ENCODE measurements at places on chromosomes 16 and 17.

- no peak for DNase-seq
Measured at GRCh38 chr17:81906476-81907218, 4.6 kb downstream of the PCYT2 start.

- DNase-seq = no peak
Measured at GRCh38 chr17:12085076-12085949, 64.6 kb downstream of the MAP2K4 start.

- peak; percentile 66 for DNase-seq
Measured at GRCh38 chr16:52825892-52826291, 226.8 kb downstream of the CHD9NB start.

DNA sequence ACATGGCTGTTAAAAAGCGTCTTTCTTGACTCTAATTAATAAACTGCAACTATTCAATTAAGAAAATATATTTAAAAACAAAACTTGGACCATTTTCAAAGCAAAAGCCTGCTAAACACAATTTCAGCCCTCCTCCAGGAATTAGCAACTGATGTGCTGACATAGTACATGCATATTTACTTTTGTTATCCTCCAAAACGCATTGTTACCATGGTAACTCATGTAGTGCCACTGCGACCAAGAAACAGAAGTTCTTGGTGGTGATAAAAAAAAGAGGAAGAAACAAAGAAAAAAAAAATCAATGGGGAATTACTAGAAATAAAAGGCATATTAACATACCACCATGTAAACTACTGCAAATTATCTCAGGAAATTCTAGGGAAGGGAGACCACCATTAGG is 793.4 kb upstream of the CDH8 start:
- DNase-seq = no peak

- no peak for DNase-seq
Measured at GRCh38 chr17:80948019-80948975, 43.3 kb upstream of the CHMP6 start.

- DNase-seq = no peak
Measured at GRCh38 chr17:80315517-80316182, 55.0 kb downstream of the RNF213 start.

DNA sequence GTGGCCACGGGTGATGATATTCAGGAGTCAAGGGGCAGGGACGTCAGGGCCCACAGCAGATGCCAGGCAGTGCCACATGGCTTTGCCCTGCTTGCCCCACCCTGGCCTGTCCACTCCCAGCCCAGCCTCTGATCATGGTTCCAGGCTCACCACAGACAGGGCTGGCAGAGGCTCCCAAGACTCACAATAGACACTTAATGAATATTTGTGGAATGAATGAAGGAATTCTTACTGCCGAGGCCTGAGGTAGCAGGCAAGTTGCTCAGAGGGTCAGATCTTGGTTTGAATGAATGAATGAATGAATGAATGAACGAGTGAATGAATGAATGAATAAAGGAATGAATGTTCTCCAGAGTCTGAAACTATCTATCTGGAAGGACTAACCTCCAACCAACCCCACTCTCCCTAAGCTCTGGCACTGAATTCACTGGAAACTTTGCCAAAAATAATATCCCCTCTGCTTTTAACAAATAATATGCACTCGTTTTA is 60.9 kb downstream of the RAI1 start:
- no peak for DNase-seq

GRCh38 chr17:4109449-4109848 is 33.4 kb downstream of the ZZEF1 start:
- DNase-seq = no peak

DNA sequence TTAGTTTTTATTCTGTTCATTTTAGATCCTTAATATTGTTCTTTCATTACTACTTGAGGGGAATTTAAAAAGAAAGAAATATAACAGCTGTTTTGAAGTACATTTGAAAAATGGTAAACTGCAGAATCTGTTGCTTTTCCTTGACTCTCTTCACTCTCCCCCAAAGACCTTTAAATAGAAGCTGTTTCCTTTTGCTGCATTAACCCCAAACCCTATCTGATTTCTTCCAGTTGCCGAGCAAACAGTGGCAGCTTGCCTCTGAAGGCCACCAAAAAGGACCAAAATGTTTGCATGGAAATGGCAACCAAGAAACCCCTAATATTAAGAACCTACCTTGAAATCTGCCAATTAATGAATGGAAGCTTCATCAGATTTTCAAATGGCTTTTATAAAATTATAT is 37.1 kb downstream of the PRKCA start:
- no peak for DNase-seq

DNA sequence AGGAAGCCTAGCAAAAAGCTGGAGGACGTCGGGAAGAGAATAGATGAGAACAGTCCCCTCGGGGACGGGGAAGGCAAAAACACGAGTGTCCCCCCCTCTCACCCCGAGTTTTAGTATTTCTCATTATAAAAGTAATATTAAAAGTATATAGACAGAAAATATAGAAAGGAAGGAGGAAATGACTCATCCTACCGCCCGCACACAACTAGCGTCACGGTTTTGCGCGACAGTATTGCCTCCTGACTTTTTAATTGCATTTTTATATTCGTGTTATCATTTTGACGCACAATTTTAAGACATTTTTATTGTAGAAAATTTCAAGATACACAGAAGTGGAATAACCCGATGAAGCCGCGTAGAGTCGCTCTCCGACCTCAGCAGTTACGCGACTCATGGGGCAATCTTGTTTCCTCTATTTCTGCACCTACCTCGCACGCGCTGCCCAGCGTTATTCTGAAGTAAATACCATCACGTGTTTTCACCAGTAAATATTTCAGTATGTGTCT is 652 bp upstream of the SLC25A19 start:
- DNase-seq = no peak

GRCh38 chr17:69223809-69224208 is 4.8 kb downstream of the ABCA10 start:
- no peak for DNase-seq

- DNase-seq = no peak
Measured at GRCh38 chr17:47423406-47424295, 99.9 kb downstream of the EFCAB13 start.

DNA sequence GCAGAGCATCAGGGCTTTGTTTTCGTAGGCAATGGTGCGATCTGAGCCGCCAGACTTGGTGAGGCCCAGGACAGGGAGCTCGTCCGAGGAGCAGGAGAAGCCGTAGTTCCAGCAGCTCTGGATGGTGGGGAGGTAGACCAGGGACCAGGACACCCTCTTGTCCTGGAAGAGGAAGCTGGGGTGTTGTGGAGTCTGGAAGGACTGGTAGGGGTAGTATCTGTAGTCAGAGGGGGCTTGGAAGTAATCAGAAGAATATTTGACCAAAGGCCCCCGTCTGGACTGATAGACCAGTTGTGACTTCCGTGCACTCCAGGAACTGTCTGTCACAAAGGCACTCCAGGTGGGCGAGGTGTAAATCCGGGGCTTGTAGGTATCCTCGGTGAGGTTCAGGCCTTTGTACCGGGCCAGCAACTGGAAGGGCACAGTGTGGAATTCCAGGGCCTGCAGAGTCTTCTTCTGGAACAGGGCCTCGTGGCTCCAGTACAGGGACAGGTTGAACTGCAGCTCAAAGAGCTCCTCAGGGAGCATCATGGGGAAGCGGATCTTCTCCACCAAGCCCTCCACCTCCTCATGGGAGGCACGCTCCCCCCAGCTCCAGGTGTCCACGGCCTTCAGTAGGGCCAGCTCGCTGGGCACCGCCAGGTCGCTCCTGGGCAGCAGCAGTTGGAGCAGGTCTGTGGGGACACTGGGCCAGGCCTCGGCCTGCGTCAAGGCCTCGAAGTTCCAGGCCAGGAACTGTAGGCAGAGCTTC is 7.8 kb downstream of the LGALS3BP start:
- DNase-seq = no peak

- DNase-seq = no peak
Measured at GRCh38 chr17:16199093-16199492, 16.2 kb downstream of the NCOR1 start.

- DNase-seq = no peak
Measured at GRCh38 chr16:88703486-88704309, 2.5 kb downstream of the RNF166 start.

GRCh38 chr17:62032480-62032879 is 32.6 kb downstream of the MED13 start:
- no peak for DNase-seq

GRCh38 chr17:17087424-17088015 is 45.3 kb downstream of the MPRIP start:
- no peak for DNase-seq

GRCh38 chr17:61159221-61159814 is 240.3 kb upstream of the TBX2 start:
- DNase-seq = no peak

- DNase-seq = no peak
Measured at GRCh38 chr16:1098266-1098991, 2.4 kb upstream of the C1QTNF8 start.

DNA sequence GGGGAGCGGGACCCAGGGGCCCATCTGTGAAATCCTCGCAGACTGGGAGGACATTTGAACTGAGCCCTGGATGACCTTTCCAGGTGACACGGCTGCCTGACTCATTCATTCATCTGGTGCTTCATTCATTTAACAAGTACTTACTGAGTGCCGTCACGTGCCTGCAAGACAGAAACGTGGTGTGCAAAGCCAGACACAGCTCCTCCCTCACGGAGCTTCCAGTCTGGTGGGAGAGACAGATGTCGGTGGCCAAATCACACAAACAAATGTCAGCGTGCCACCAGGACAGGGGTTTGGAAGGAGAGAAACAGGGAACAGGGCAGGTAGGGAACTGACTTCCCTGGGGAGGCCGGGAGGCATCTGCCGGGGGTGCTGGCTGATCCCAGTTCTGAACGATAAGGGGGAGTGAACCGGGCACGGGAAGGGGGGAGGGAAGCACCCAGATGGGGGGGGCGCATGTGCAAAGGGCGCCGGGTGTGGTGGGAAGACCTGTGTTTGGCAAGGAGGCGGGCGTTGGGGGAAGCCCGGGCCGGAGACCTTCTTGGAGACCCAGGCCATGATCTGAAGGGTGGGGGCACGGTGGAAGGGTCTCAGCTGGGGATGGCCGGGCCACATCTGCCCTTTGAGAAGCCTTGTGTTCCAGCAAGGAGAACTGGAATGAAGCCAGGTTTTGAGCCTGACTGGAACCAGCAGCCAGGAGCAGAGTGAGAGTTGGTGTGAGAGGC is 93.6 kb upstream of the CIBAR2 start:
- DNase-seq = no peak

- DNase-seq = no peak
Measured at GRCh38 chr16:3837851-3838586, 42.5 kb downstream of the CREBBP start.

DNA sequence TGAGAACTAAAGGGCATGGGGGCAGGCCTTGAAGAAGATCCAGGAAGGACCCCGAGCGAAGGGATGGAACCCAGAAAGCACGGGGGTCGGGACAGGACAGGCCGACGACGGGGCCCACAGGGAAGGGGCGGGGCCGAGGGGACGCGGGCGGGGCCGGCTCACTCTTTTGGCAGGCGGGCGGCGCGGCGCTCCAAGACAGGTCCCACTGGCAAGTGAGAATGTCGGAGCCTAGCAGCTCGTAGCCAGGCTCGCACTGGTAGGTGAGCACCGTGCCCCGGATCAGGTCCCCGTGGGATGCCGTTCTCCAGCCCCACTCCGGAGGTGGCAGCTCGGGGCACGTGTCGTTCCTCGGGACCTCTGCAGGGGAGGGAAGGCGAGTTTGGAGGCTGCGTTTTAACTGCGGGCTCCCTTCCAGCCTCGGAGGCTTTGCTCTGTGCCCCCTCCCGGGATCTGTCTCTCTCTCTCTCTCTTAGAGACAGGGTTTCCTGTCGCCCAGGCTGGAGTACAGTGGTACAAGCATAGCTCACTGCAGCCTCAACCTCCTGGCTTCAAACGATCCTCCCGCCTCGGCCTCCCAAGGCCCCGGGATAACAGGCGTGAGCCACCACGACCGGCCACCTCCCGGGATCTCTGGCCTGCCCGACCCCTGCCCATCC is 13.7 kb upstream of the CDIPT start:
- DNase-seq = no peak

GRCh38 chr17:18040261-18040858 is 1.2 kb downstream of the GID4 start:
- no peak for DNase-seq

DNA sequence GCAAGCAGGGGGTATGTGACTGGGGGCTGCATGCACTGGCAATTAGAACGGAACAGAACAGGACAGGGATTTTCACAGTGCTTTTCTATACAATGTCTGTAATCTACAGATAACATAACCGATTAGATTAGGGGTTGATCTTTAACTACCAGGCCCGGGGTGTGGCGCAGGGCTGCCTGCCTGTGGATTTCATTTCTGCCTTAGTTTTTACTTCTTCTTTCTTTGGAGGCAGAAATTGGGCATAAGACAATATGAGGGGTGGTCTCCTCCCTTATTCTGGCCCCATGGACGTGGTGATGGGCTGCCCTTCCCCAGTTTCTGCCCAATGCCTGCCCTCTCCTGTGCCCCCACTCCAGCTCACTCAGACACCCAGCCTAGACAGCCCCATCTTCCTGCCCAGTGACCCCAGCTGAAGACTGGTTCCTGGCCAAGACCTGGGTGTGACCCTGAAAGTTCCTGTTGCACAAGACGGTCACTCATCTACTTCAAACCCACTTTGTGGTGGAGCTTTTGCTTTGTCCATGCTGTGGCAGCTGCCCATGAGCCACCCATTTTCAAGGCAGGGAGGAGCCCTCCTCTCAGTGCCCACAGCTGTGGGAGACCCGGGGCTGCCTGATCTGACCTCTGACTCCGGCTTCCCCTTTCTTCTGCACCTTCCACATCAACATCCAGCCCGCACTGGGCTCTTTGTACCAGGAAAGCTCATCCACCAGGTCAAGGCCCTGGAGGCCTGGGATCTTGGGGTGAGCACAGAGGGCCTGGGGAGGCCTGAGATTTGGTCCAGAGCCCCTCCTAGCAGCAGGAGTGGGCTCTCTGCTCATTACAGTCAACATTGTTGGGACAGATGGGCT is 18.6 kb downstream of the ALOX12B start:
- DNase-seq = no peak

DNA sequence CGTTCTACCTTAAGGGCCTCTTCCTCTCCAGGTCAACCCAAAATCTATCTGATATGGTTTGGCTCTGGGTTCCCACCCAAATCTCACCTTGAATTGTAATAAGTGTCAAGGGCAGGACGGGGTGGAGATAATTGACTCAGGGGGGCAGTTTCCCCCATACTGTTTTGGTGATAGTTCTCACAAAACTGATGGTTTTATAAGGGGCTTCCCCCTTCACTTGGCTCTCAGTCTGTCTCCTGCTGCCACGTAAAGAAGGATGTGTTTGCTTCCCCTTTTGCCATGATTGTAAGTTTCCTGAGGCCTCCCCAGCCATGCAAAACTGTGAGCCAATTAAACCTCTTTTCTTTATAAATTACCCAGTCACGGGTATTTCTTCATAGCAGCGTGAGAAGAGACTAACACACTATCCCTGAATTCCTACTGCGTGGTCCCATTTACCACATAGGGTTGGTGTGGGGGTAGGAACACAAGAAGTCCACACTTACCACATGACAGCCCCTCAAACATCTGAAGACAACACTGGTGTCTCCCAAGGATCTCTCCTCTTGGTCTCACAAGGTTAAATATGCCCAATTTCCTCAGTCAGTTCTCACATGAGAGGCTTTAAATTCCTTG is 8.2 kb downstream of the COTL1 start:
- DNase-seq = no peak
